Ascending aorta (tissue), 2 donors: ENCODE measurements at places on chromosomes 12 and 14. TPM values are rescaled to one million over a fixed set of nuclear protein-coding genes. Genes with fewer than 3 reads are reported as not detected.

The GAS2L3 gene
- total RNA-seq, result not detected

The LRCOL1 gene
- total RNA-seq, result not detected

The MAP1LC3B2 gene
- not detected for total RNA-seq

The SRGAP1 gene
- 5.5 TPM for total RNA-seq

The RPS6KL1 gene
- total RNA-seq, result 12.1 TPM

The CLEC7A gene
- 6.0 TPM for total RNA-seq

The BDKRB1 gene
- total RNA-seq, result not detected

The FAR2 gene
- 11.3 TPM for total RNA-seq

The HOTAIR gene
- total RNA-seq, result not detected

The PMCH gene
- total RNA-seq, result not detected

The AJUBA gene
- 11.6 TPM for total RNA-seq

GRCh38 chr12:57247041-57247440 is 3.9 kb downstream of the STAC3 start:
- DNase-seq, result no peak

DNA sequence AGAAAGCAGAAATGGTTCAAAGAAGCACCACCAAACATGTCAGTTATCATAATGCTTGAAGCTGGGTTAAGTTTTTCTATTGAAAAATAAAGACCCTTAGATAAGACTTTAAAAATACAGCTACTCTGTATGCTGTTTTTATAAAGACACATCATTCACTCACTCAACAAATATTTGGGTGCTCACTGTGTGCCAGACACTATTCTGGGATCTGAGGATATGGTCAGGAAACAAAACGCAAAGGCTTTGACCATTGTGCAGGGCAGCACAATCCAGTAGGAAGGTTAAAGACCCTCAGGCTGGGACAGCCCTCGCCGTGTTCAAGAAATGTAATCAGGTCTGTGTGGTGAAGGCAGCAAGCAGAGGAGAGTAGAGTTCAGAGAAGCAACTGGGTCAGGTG is 38.0 kb upstream of the DPY19L2 start:
- no peak for DNase-seq

GRCh38 chr12:120846721-120847120 is 57.4 kb downstream of the SPPL3 start:
- DNase-seq, result no peak

DNA sequence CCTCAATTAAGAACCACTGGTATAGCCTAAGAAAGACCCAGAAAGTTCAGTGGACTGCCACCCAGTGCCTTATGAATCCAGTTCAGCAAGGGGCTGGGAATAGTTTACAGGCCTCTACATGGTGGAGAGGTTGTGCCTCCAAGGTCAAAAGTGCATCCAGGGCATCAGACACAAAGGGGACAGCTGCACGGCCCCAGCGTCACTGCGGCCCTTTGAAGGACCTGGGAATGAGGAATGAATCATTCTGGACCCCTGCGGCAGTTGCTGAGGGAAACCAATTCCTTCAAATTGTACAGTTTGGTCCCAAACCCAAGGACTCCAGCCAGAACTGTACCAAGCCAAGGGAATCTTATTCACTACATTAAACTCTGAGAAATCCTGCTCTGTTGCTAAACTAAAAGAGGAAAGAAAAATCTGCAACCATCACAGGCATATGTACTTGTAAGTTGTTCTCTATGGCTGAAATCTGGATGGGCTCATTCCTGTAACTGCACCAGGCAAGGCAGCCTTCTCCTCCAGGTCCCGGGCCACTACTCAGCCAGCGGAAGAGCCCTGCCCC is 10.9 kb upstream of the NGB start:
- DNase-seq, result no peak

- DNase-seq, result no peak
Measured at GRCh38 chr12:115088328-115088994, 404.5 kb upstream of the TBX3 start.

- DNase-seq, result no peak
Measured at GRCh38 chr12:76337583-76337982, 10.6 kb downstream of the BBS10 start.

DNA sequence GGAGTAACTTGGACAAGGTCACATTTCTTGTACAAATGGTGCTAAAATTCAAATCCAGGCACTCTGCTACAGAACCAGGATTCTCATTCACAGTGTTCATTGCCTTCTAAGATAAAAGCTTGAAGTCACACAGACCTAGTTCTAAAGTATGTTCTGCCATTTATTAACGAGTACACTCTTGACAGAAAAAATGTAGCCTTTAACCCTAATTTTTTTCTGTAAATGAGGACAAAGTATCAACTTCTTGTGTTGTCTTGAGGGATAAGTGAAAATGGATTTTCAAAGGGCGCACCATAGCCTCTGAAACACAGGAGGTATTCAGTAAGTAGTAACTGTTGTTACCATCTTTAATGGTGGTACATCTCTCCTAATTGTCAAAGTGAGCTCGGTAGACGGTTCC is 379.8 kb upstream of the FLRT2 start:
- DNase-seq, result no peak

DNA sequence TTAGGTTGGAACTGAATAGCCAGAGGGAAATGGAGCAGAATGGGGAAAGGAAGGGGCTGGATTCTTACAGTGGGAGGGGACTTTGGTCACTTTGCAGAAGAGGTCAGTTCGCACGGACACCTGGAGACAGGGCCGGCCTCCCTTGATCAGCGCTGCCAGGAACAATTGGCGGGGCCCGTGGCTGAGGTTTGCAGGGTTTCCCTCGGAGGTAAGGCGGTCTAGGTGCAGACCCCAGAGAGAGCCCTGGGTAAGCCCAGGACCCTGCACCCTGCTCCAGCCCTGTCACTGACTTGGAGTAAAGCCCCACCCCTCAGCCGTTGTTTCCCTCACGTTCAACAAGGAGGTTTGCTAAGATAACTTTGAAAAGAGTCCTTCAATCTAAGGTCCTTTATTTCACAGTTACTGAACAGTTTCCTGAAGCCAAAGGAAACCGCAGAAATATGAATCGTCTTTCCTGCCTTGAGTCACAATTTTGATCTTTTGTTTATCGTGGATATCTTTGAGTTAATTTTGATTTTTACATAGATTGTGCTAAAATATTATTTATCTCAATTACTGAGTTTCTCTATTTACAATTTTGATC is 231.4 kb upstream of the RTL1 start:
- no peak for DNase-seq

DNA sequence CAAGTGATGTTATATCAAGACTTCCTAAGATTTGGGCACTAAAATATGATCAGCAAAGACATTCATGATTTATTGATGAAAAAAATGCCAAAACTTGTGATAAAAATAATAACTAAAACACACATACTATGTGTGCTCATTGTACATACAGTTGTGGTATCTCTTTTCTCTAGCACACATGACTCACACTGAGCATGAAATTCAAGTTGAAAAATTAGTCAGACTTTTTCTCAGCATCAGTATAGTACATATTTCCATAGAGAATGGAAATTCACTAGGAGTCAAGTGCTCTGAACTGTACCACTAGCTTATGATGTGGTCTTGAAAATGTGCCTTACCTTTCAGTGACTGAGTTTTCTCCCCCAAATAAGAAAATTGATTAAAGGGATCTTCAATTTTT is 471.8 kb upstream of the FLRT2 start:
- no peak for DNase-seq

GRCh38 chr12:105048315-105048714 is 35.9 kb downstream of the ALDH1L2 start:
- DNase-seq, result no peak

DNA sequence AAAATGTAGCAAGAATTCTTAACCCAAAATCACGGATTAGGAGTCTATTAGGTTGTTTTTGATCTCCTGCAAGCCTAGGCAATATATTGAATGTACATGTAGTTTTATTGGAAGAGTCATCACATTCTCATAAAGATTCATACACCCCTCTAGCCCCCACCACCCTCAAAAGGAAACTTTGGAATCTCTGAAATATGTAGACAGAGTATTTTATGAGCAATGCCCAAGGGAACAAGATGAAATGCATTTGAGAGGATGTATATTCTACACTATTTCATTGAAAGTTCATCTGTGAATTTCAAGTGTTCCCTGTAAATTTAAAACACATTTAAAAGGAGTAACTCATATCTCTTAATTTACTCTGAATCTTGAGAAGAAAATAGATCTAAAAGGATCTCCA is 103.7 kb downstream of the SYT1 start:
- DNase-seq, result no peak

DNA sequence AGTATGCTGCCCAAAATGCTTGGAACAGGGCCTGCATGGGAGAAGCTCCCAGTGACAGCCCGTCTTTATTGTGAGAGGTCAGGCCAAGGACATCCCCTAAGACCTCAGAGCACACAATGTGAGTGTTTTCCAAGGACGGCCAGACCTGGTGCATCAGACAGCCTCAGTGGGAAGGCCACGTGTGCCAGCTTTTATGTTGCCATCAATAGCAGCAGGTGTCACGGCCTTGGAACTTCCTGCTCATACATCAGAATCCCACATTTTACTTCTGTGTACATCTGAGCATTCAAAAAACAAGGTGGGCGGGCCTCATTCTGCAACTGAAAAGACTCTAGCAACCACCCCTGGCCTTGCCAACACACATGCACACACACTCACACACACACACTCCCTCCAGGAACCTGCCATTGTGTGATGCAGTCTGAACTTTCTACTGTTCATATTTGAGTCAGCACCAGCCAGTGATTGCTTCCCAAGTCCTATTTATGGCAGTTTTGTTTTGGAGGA is 753.1 kb upstream of the TBX3 start:
- DNase-seq, result no peak

DNA sequence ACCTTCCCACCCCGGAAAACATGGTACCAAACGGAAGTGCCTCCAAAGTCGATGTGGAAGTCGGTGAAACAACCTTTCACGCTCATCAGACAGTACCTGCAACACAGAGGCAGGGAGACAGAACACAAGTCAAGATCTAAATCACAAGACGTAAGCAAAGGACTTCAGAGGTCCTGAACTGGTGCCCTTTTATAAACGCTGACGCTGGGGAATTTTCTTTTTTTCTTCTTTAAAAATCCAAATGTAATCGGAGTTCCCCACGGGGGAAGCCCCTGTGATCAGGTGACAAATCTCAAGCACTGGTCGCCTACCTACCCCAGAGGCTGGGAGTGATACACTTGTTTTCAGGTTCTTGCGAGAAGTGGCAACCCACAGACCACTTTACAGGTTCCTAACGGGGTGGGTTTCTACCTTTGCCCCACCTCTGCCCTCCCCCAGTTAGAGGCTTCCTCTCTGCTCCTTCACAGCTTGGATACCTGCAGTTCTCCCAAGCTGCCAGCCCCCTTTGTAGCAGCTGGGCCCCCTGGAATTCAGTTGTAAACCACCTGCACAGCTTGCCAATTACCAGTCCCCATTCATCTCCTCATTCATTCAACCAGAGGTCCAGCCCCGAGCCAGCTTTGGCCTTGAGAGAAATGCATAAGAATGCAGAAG is 46.2 kb downstream of the KDM2B start:
- no peak for DNase-seq

DNA sequence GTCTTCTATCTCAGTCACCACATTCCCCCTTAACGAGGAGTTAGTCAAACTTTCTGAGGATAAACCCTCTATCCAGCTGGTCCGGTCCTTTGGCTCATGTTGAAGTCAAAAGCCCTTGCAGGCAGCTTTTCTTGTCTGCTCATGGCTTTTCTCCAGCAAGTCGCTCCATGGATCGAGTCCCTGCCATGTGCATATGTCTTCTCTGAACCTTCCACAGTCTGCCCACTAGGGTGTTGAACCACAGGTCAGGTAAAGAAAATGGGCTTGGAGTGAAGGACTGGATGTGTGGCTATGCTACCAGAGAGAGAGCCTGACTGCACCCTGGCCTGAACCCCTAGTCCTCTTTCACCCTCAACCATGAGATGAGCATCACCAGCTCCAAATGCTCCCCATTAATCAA is 22.8 kb downstream of the C14orf132 start:
- DNase-seq, result peak; percentile 24

- no peak for DNase-seq
Measured at GRCh38 chr12:88955531-88955930, 375.3 kb upstream of the KITLG start.

DNA sequence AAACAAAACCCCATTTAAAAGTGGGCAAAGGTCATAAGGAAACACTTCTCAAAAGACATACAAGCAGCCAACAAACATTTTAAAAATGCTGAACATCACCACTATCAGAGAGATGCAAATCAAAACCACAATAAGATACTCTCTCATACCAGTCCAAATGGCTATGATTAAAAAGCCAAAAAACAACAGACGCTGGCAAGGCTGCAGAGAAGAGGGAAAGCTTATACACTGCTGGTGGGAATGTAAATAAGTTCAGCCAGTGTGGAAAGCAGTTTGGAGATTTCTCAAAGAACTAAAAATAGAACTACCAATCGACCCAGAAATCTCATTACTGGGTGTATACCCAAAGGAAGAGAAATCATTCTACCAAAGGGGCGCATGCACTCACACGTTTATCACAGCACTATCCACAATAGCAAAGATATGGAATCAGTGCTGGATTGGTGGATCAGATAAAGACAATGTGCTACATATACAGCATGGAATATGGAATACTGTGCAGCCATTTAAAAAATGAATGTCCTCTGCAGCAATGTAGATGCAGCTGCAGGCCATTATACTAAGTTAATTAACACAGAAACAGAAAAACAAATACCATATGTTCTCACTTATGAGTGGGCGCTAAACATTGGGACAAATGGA is 102.1 kb upstream of the DAAM1 start:
- DNase-seq, result no peak

- DNase-seq, result no peak
Measured at GRCh38 chr12:118840399-118840798, 140.9 kb upstream of the SRRM4 start.

- no peak for DNase-seq
Measured at GRCh38 chr12:116880213-116880816, 926 bp downstream of the HRK start.

DNA sequence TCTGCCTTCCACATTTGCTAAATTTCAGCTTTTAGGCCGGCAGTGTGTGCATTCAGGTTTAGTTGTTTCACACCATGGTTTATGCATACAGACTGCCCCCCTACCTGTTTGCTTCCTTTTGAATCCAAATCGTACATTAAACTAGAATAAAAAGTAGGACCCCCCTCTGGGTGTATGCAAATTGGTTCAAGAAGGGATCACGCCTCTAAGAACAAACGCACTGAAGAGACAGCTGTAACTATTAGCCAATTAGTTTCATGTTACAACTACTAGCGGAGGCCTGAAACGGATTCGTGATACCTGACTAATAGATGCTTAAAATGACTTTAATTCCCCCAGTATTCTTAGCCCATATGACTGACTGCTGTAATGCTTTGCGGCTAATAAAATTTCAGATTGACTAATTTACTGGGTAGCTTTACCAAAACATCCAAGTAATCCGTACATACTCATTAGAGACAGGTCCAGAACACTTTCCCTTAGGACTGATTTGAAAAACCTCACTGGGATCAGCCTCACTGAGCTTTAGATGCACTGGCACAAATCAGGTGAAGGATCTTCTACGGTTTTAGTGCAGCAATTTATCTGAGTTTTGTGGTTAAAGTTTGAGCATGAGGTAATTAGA is 411.8 kb downstream of the NPAS3 start:
- DNase-seq, result no peak

DNA sequence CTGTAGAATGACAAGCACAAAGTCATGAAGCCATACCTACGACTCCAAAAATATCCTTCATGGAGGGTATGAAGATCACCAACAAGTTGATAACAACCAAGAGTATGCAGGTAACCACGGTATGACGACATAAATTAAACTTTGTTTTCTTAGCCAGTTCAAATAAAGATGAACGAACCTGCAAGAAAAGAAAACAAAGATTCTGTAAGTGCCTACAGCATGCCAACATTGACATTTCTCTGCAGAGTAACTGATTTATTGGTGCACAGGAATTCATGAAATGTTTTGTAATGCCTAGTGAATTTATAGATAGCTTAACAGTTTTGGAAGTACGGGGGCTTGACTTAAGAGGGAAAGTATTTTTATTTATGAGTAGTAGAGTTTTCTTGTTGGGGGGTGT is 71.0 kb downstream of the SLC38A1 start:
- DNase-seq, result no peak
